Right ventricle myocardium superior (tissue), 1 donor: ENCODE measurements at places on chromosomes 1 and 21. TPM values are rescaled to one million over a fixed set of nuclear protein-coding genes. Genes with fewer than 3 reads are reported as not detected.

DNA sequence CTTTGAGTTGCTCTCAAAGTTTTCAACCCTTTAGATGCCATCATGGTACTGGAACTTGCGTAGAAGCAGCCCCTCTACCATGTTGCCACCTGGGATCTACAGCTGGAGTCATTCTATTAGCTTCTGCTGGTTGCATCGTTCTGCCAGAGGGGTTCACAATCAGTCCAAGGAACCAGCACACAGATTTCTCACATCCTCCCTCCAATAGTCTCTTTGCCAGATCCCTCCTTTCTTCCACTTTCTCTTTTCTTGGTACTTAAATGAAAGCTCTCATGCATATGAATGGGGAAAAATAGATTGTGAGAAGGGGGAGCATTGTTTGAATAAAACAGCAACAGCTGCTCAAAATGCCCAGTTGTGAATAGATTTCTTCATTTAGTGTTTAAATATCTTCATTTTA lies 4.2 kb upstream of the C8A start:
- no peak for DNase-seq

- no peak for DNase-seq
These were observed 6.0 kb downstream of the DLGAP3 start for GRCh38 chr1:34923490-34923889.

- DNase-seq, result no peak
These were observed 193.8 kb downstream of the HS2ST1 start for GRCh38 chr1:87108228-87108627.

GRCh38 chr1:27152829-27153548 lies 1.9 kb downstream of the SLC9A1 start:
- DNase-seq, result no peak

DNA sequence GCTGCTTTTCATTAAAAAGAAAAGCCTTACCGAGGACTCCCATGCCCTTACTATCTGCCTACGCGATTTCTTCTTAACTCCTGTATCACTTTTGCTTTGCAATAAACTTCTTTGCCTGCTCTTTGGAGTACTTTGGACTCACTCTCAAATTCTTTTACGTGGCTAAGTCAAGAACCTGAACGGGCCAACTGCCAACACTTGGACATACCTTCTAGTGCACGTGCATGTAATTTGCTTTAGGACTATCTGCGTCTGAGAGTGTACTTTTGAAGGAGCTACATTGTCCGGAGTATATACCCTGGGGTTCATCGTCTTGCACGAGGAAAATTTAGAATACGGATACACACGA lies 3.6 kb upstream of the OTUD3 start:
- no peak for DNase-seq

GRCh38 chr1:3283849-3284248 lies 170.6 kb upstream of the ARHGEF16 start:
- DNase-seq, result peak; percentile 68

- no peak for DNase-seq
These were observed 1.6 kb downstream of the TAF1A start for GRCh38 chr1:222588135-222588534.

GRCh38 chr1:101278845-101279244 lies 42.0 kb downstream of the S1PR1 start:
- DNase-seq, result no peak

GRCh38 chr1:181704546-181704945 lies 221.2 kb downstream of the CACNA1E start:
- no peak for DNase-seq

DNA sequence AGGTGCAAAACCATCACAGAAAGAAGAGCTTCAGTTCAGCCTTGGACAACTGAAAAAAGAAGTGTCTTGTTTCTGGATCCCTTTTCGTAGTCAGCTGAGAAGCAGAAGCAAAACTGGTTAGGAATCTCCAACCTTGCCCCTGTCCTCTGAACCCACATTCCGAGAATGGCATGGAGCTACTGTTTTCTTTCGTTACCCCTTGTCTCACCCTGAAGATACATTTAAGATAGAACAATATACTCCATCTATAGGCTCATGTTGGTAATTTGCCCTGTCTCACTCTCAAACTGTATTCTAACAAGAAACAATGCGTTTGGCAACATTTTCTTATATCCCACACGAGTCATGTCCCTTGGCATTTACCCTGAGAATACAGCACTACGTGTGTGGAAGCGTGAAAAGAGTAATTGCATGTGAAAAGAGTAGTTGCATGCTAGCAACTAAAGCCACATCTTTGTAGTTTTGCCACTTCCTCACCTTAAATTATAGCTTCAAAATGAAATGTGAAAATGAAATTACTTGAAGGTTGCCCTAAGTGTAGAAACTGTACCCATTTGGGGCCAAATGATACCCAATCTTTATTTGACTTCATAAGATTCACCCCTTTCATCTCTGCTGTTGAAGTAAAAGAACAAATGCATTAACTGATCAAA lies 5.3 kb downstream of the SLAMF7 start:
- DNase-seq, result no peak

- DNase-seq, result no peak
These were observed 1.3 kb downstream of the CLSTN1 start for GRCh38 chr1:9822490-9822889.

- DNase-seq, result peak; percentile 56
These were observed 29.6 kb downstream of the RGL1 start for GRCh38 chr1:183834568-183834967.

The IVL gene
- total RNA-seq, result not detected

The KRTAP12-3 gene
- not detected for total RNA-seq

The DCDC2B gene
- total RNA-seq, result not detected

The WNT4 gene
- total RNA-seq, result not detected

The TMED5 gene
- total RNA-seq, result 57.1 TPM

The CD1D gene
- total RNA-seq, result 1.2 TPM

The MAP7D1 gene
- total RNA-seq, result 390 TPM
